T-helper 1 cell (primary cell): ENCODE measurements at places on chromosomes 11 and 22.

DNA sequence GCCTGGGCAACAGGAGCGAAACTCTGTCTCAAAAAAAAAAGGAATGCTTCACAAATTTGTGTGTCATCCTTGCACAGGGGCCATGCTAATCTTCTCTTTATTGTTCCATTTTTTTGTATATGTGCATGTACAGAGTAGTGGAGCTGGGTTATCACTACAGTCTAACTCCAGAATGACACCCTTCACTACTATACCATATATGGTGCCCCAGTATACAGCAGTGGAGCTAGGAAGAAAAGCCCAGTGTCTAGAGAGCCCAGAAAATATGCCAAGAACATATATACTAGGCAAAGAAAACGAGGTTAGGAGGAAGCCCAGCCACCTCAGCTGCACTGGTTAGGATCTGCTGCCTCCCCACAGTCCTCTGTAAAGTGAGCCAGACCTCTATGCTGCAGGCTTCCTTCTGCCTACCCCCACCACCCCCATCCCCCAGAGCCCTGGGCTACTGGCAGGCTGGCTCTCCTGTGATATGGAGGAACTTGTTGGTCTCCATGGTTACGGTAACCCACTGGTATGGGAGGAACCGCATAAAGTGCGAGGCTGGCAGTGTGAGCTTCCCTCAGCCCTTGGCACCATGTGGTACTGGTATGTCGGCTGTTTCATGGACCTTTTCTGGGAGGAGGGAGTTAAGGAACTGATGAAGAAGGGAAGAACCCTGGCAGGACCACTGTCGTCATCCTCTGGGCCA, 34.3 kb downstream of the RCOR2 start:
- no peak for DNase-seq

- no peak for DNase-seq
Measured at GRCh38 chr11:86592047-86592591, 80.3 kb downstream of the ME3 start.

DNA sequence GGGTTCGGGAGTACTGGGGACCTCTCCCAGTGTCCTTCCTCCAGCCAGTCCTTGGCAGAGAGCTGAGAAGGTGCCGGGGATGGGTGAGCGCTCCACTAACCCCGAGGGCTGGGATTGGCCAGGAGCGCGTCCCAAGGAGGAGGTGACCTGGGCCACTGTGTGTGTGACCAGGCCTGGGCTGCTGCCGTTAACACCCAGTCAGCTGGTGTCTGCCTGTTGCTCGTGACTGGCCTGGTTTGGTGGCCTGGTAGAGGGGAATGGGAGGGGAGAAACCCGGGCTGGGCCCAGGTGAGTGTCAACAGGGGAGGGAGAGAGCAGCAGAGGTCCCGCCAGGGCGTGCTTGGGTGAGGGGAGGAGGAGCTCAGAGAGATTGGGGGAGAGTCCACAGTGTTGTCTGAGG, 29.9 kb upstream of the GRAMD4 start:
- no peak for DNase-seq

GRCh38 chr11:19980957-19981669, 179.2 kb downstream of the DBX1 start:
- DNase-seq, result no peak

DNA sequence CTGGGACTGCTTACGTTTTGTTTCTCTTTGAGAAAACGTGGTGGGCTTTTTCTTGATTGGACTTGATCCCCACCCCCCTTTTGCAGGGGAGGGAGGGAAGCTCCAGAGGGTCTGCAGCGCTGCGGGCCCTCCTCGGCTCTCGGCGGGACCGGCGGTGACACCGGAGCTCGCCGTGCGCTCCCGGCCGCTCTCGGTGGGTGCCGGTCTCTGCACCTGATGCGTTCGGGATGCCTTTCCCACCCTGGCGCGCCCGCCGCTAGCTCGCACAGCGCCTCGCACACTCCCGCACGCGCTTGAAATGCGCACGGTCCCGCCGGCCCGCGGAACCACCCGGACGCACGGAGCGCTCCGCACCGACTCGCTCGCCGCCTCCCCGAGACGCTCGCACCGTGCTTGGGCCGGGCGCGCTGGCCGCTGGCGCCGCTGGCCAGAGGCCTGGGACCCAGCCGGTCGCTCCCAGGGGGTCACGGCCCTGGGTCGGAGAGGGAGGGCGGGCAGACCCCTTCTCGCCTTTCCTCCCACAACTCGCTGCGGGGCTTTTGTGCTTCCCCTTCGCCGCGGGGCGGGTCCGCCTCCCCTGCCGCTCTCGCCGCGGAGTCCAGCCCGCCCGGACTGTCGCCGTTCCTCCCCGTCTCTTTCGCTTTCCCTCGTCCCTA, 1.0 kb downstream of the ZBTB16 start:
- no peak for DNase-seq

- DNase-seq, result no peak
Measured at GRCh38 chr22:42500836-42501179, 18.8 kb downstream of the RRP7A start.
